Activated T-helper 1 cell treated with anti-CD3 and anti-CD28 coated beads, Interleukin-12 subunit alpha, Interleukin-12 subunit beta, Interleukin-2, Interleukin-4 antibody, amounts not matched to agents 30 ng/mL and 10 ng/mL and 1 ng/mL, durations not matched to agents 14 hours and 24 hours and 36 hours (primary cell): ENCODE measurements at places on chromosomes 3 and 15. TPM values are rescaled to one million over a fixed set of nuclear protein-coding genes. Genes with fewer than 3 reads are reported as not detected.

- DNase-seq: no peak
Measured at GRCh38 chr3:190032923-190033322, 87.8 kb downstream of the P3H2 start.

DNA sequence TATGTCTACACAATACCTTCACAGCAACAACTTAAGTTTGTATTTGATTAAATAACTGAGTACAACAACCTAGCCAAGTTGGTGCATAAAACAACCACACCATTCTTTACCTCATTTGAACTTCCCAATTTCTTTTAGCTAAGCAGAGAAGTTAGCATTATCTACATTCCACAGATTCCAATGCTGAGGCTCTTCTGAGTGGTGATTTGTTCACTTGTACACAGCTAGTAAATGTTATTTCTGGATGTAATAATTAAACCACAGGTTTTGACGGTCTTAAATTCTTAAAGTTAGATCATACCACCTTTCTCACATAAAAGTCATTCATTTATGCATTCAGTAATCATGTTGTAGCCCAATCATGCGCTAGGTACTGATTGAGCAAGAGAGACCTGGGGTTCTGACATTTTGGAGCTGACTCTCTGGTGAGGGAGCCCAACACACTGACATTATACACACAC is 102.5 kb downstream of the SST start:
- no peak for DNase-seq

DNA sequence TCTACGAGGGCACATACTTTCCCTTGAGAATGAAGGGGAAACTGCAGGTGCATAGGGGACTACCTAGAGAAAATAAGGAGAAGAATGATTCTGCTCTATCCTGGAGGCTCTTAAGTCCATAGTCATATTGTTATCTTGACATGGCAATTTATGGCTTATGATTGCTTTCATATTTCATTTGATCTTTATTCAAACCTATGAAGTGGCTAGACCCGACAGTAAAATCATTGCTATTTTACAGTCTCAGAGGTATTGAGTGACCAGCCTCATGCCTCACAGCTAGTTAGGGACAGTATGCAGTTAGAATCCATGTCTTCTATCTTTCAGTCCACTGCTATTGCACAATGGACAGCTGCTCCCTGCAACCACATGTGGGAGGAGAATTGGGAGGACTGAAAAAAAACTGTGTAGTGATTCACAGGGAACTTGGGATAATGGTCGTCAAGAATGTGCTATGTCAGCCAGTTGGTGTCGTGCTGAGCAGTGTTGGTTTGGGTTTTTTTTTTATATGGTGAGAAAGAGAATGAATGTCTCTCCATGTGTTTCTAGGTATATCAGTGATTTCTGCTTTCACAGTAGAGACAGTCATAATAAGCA is 63.2 kb upstream of the SPPL2A start:
- no peak for DNase-seq

DNA sequence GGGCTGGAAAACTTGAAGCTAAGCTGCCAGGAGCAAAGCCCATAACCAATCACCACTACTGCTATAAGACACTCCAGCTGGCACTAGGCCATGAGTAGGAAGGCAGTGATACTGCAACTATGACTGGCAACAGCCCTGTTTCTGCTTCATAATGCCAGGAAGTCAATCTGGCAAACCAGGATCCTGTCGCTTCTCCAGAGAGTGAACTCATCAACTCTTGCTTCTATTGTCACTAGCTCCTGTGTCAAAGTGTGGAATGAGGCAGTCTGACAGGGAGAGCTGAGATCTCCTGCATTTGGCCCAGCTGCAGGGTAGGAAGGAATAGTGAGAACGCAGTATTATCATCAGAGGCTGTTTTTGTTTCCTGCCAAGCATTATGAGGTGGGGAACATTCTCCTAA is 105.3 kb downstream of the CTNNB1 start:
- no peak for DNase-seq

DNA sequence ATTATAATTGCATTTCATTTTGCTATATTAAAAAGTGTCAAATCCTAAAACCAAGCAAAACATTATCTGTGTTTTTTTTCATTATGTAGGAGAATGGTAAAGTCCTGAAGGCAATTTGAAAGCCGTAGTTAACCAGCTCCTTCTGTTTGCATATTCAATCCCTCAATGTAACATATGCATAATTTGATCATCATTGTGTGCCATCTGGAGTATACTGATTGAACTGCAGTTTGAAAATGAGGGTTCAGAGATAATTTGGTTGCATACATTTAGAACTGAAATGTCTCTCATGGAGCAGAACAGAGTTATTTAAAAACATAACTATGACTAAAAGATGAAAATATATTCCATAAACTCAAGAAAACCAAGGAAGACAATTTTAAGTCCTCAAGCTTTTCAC is 518.6 kb downstream of the GBE1 start:
- DNase-seq: no peak

- no peak for DNase-seq
Measured at GRCh38 chr3:33171580-33171979, 47.0 kb downstream of the SUSD5 start.

GRCh38 chr15:36358094-36358493 is 221.3 kb upstream of the CDIN1 start:
- no peak for DNase-seq

The ROPN1B gene
- total RNA-seq: not detected in 2 replicates

DNA sequence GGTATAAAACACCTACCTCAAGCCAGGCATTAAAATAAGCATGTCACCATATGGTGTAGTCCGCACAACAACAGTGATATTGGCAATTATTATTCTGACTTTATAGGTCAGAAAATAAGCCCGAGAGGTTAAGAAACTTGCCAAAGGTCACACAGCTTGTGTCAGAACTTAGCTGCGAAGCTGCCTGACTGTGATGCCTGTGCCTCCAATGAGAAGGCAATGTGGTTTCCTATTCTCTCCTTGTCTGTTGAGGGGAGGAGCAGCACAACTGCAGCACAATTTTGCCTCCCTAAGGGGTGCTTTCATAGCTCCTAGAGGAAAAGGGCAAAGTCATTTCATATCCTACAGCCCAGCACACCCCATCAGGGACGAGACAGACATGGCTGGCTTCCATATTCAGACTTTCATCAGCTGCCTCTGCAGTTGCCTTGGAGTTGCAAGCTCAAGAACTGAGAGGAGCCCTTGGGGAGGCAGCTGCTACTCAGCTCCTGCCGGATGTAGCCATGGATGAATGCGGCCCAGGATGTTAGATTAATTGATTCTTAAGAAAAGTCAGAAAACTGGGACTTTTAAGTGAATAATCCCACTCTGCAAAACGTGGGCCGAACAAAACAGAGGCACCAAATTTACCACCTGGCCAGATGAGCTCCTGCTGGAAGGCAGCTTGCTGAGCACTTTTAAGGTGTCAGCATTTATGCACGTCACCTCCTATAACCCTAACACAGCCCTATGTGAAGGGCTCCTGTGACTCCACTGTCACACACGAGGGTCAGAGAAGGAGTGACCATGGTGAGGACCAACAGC is 38.5 kb downstream of the MYO5C start:
- DNase-seq: no peak

The HAPLN3 gene
- 83.4 and 85.8 TPM in 2 replicates for total RNA-seq

DNA sequence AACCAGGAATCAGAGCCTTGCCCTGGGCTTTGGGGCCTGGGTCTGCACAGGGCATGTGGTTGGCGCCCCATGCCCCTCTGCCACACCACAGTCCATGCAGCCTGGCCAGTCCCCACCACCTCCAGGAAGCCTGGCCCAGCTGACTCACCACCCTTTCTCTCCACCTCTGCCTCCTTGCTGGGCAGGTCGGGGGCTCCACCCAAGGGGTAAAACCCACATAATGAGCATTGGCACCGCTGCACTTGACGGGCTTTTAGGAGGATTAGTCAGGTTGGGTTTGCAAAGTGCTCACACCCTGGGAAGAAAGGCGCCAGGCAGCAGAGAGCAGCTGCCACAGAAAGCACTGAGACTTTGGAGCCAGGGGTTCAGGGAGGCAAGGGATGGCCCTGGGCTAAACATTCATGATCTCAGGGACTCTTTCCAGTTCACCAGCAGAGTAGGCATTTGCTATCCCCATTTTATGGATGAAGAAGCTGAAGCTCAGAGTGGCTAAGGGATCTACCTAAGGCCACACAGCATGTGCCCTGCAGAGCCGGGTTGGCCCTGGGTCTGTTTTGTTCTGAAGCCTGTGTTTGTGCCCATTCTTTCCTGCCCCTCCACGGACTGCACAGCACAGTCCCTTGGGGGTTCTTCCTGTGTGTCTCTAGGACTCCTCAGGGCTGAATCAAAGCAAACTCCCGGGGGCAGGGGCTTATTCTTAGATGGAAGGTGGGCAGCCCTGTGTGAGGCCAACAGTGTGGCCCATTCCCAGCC is 113.4 kb downstream of the ETFA start:
- DNase-seq: no peak

GRCh38 chr3:126051741-126052140 is 32.2 kb downstream of the SLC41A3 start:
- no peak for DNase-seq

The OSTN gene
- total RNA-seq: not detected in 2 replicates

GRCh38 chr3:16441371-16441875 is 72.1 kb downstream of the RFTN1 start:
- DNase-seq: no peak

DNA sequence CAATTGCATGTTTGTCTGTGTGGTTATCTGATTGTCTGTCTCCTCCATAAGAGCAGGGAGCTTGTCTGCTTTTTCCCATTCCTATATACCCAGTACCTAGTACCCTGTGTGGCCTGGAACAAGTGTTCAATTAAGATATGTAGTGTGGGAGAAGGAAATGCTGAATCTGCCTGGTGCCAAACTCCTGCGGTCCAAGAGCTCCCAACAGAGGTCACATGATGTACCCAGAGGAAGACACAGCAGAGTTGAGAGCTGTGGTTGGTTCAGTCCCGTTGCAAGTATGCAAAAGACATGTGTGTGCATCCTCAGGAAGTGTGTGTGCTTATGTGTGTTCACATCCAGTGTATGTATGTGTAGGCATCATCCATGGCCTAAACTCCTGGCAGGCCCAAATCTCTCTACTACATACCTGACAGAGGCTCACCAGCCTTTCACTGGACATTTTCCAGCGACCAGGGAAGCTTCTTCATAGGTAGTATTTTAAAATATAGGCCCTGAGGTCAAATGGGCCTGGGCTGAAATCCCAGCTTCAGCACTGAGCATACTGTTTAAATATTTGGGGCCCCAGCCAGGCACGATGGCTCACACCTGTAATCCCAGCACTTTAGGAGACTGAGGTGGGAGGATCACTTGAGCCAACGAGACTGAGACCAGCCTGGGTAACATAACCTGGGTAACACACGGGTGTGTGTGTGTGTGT is 34.0 kb upstream of the ITGA11 start:
- DNase-seq: no peak

- DNase-seq: no peak
Measured at GRCh38 chr3:183541738-183542137, 13.8 kb downstream of the KLHL6 start.

The BNIP2 gene
- 63.5 and 64.6 TPM in 2 replicates for total RNA-seq

DNA sequence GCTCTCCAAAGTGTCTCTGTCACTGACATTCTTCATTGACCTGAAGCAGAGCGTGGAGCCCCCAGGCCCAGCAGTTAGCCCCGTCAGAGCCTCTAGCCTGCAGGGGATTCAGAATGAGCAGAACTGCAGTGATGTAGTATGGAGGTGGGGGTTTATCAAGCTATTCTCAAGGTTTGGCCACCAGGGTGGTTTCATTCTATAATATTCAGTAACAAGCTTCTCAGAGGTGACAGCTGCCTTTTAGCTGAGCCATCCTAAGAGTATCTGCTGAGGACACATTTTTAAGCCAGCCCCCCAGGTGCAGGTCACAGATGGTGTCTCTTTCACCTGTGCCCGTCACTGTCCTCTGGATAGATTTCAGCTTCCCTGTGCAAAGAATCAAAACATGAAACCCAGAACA is 31.9 kb downstream of the CMTM7 start:
- no peak for DNase-seq

DNA sequence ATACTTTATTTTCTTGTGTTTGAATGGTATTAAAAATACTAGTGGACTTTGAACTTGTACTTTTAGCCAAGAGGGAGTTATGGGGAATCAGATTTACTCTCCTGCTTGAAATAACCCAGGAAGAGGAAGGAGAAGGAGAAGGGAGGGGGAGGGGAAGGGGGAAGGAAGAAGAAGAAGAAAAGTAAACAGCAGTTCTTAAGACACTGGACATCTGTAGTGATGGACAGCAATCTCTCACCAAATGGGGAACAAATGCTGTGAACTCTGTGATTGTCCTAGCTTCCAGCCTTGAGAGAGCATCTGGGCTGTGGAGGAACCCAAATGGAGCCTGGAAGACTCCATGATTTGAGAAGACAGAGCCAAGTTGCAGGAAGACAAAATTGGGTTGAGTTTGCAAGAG is 52.0 kb downstream of the VPS8 start:
- DNase-seq: no peak

DNA sequence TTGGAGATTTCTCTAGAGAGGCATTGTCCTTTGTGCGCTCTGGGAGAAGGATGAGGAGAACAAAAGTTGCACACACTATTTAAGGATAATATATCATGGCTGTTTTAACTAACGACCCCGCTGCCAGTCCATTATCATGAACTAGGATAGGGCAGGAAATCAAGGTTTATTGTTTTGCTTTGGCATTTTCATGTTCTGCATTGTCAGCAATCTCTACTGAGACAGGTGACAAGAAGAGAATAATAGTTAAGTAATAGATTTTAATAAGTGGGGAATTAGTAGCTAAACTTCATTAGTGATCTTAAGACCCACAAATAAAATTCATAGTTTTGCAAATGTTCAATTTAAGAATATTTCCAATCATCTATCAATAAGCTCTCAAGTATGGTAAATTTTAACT is 20.6 kb upstream of the GMNC start:
- no peak for DNase-seq

DNA sequence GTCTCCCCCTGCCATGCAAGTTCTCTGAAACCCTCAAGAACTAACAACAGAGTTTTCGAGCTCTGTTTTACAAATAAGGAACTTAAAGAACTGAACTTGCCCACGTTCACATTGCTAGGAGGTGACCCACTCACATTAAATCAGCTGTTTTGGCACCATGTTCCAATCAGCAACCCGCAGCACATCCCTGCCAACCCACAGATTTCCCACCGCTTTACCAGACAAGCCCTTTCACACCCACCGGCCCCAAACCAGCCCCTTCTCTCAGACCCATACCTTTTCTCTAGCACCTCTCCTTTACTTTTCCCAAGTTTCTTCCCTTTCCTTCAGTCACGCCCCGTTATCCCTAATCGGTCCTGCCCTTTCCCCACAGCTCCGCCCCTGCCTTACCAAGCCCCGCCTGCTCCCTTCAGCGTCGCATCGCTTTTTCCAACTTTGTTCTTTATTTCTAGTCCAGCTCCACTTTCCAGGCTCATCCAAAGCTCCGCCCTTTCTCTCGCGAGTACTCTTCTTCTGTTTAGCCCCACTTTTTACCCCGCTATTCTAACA is 804 bp upstream of the BRPF1 start:
- no peak for DNase-seq

The CCDC80 gene
- 0.23 TPM in 1 of 2 replicates, not detected in the other for total RNA-seq

- no peak for DNase-seq
Measured at GRCh38 chr15:82539691-82540054, 584 bp downstream of the RPS17 start.
